ENCODE measurements at places on chromosomes 6 and 20.
A peak's percentile ranks its signal among the peaks of the same experiment; 100 is the strongest.

GRCh38 chr6:3748208-3749066 is 3.1 kb downstream of the PXDC1 start:
- peak; percentile 52 for DNase-seq

- no peak for DNase-seq
Observed at GRCh38 chr6:17107863-17108262, 6.0 kb downstream of the STMND1 start.

DNA sequence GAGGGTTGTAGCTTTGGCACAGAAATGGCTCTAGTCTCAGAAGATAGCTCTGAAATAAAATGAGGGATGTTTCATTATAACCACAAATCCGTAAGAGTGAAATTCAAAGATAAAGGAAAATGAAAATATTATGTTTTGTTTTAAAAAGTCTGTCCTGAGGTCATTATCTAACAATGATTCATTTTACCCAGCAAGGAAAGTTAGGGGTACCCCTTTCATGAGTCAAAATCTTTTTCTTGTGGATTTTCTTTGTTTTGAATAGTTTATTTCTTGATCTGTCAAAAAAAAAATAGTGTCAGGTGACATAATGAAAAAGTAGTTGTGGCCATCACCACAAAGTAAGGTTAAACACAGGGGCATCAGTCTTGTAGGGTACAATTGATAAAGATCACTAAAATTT is 59.7 kb upstream of the MYB start:
- DNase-seq = no peak

DNA sequence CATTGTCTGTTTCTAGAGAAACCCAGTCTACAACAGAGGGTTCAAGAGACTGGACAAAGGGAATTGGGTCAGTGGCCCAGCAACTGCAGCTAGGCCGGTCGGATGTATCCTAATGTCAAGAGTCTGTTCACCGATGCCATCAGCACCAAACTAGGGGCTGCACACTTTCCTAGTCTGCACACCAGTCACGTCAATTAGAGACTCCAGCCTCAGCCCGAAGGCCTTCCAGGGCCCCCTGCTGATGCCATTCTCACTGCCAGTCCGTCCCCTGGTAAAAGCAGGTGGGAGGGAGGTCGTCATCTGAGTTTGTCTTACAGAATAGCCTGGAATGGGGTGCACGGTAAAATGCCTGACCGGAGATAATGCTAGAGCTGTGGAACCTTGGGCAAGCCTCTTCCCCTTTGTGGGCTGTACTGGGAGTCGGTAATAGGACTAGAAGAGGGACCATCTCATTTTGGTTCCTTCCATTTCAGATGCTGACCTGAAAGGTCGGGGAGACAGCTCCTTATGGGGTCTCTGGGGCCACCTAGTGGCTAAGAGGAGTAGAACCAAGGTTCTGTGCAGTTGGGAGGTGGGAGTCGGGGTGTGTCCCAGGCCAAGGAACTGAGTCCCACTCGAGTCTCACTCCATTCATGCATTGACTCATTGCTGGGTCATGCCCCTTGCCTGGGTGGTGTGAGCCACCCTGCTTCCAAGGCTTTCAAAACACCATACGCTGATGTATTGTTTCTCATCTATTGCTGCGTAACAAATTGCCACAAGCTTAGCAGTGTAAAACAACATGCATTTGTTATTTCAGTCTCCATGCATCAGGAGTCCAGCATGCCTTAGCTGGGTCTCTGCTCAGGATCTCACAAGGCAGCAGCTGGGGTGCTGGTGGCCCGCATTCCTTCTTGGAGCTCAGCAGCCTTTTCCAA is 5.1 kb downstream of the SOX12 start:
- DNase-seq = peak; percentile 67

GRCh38 chr6:81130969-81131368 is 621.5 kb downstream of the TENT5A start:
- no peak for DNase-seq

DNA sequence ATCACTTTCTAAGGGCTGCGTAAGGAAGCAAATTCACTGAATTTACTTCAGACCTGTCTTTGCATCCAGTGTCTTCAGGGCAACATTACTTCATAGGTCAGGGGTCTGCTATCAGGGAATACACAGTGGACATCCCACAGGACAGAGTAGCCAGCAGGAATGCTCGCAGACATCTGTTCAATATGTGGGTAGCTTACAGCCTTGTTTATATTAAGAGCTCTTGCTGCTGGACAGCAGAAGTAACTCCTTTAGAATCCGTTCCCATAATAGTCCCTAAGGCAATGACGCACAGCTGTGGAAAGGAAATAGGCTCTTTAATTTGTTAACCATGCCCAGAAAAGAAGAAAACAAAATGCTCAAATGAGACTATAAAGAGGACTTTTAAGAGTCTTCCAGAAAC is 198.7 kb downstream of the MOXD1 start:
- DNase-seq = no peak

GRCh38 chr6:134532694-134533624 is 215.0 kb upstream of the SGK1 start:
- DNase-seq = no peak

- no peak for DNase-seq
Observed at GRCh38 chr6:85191656-85192055, 258.2 kb upstream of the NT5E start.

All from stimulated activated CD4-positive, alpha-beta T cell treated with anti-CD3 and anti-CD28 coated beads, Interleukin-2, amount 100 ng/mL, for 24 hours (primary cell).